ENCODE measurements at places on chromosomes 2 and 18.

DNA sequence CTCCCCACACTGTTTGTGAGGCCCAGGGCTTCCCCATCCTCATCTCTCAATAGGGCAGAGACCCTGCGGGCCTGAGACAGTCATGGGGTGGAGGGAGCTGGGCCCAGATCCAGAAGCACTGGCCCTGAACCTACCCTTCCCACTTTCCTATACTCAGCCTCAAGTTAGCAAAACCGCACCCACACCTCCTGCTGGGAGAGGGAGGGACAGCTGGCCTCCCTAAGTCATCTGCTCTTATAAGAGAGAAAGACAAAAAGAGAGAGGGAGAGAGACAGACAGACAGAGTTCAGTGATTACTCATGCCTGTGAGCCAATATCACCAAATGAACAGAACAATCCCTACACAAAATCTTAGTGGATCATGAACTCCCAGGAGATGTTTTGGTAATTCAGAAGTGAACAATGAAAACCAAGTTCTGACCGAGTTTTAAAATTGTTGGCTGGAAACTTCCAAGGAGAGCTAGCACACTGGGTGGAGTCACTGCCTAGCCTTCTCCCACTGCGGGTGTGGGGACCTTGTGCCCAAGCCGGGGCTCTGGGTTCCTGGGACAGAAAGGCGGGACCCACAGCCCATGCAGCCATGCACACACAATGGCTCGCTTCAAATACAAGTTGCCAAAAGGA is 130.5 kb downstream of the PXDN start:
- no peak for DNase-seq

- no peak for DNase-seq
These were observed 85.6 kb downstream of the EHD3 start for GRCh38 chr2:31319406-31320175.

DNA sequence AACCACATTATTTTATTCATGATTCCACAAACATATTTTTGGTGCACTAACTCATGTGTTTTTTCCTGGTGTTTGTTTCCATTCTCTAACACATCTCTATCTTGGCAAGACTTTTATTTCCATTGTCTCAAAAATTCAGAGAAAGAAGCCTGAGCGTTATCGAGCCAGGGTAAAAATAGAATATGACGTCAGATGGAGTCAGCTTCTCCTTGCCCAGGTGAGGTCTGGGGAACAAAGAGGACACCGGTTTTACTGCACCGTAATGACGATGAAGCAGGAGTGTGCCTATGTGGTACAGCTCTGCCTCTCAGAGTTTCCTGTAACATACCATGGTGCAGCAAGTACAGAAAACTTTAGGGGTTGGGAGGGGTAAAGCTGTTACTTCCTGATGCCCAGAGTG is 661.6 kb downstream of the PLCL1 start:
- DNase-seq: no peak

GRCh38 chr2:179636100-179636980 is 225.1 kb downstream of the ZNF385B start:
- no peak for DNase-seq

- DNase-seq: no peak
These were observed 93.8 kb downstream of the C2orf74 start for GRCh38 chr2:61255580-61256437.

- no peak for DNase-seq
These were observed 951.3 kb upstream of the ACVR2A start for GRCh38 chr2:146893500-146894041.

- no peak for DNase-seq
These were observed 27.8 kb upstream of the TBR1 start for GRCh38 chr2:161388146-161388779.

DNA sequence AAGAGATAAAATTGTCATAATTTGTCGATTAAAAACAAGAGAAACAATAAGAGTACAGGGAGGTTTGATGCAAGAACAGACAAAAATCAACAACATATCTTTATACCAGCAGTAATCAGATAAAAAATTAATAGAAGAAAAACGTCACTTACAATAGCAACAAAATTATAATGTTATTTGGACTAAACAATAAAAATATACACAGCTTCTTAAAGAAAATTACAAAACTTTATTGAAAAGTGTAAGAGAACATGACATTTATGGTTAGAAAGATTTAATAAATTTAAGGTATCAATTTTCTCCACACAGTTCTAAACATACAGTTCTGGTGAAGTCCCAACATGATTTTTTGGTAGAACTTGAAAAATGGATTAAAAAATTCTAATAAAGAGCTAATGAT is 12.8 kb downstream of the RNF138 start:
- no peak for DNase-seq
